ENCODE measurements at places on chromosomes 1 and 21.
A peak's percentile ranks its signal among the peaks of the same experiment; 100 is the strongest.

DNA sequence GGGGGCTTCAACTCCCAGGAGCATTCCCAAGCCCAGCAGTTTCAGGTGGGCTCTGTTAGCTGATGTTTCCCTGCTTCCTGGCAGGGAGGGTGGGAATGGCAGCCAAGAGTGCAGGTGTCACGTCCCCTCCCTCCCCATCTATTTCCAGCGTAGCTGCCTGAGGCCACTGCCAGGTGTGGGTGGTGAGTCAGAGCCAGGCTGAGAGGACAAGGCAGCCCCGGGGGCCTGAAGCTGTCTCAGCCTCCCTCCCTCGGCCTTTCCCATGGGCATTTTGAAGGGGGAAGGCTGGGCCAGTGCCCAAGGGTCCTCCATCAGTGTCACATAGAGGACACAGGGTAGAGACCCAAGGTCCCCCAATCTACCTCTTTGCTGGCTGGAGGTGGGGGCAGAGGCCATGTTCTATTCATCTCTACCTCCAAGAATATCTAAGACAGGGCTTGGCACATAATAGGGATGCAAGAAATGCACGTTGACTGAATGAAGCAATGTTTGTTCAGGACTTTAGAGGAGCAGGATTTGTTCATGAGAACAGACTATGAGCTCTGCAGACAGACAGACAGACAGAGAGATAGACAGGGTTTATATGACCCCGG lies 34.4 kb upstream of the ID3 start:
- DNase-seq = no peak

GRCh38 chr1:57007948-57008347 lies 42.1 kb upstream of the C8B start:
- no peak for DNase-seq

- no peak for DNase-seq
Measured at GRCh38 chr1:84789014-84789413, 98.8 kb upstream of the SSX2IP start.

GRCh38 chr1:245213066-245213831 lies 58.5 kb downstream of the KIF26B start:
- DNase-seq = no peak

DNA sequence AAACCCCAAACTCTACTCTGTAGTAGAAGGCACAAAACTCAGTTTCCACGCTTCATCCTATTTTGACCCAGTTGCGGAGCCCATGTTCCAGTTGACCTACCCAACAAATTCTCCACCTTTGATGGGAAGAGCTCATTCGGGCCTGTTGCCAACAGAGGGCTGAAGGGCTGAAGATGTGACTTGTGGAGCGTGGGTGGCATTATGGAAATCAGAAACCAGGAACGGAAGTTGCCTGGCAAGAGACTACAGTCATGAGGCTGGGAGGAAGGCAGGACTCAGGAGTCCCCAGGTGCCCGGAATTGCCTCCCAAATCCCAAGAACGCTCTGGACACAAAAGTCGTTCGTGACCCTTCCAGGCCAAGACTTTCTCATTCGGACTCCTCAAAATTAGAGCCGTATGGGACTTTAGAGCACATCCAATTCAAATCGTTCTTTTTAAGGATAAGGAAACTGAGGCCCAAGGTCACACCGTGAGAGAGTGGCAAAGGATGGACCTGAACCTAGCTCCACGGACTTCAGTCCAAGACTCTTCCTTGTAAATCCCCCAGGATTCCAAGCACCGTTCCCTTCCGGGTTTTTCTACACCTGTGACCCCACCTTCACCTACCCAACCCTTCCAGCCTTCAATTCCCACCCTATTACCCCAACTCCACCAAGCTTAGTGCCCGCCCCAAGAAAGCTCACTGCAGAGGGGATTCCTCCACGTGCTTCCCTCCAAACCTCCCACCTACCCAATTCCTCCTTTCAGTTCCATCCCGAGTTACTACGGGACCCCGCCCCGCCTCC lies 739 bp downstream of the SMG5 start:
- peak; percentile 5 for DNase-seq

DNA sequence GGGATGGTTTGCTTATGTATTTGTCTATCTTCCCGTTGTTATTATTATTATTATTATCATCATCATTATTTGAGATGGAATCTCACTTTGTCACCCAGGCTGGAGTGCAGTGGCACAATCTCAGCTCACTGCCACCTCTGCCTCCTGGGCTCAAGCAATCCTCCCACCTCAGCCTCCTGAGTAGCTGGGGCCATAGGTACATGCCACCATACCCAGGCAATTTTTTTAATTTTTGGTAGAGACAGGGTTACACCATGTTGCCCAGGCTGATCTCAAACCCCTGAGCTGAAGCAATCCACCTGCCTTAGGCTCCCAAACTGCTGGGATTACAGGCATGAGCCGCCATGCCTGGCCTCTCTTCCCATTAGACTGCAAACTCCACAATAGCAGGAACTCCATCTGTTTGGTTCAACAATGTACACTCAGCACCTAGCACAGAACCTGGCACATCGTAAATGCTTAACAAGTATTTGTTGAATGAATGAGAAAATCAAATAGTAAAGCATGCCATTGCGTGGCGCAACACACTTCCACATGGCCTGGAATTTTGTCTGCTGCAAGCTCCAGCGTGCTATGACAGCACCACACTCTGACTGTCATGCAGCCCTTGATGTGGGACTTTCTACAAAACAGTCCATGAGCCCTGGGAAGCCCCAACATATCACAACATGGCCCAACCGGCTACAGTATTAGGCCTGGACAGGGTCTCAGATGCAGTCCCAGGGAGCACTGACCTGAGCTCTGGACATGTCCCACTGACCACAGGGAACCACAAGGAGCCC lies 3.8 kb upstream of the TINAGL1 start:
- DNase-seq = no peak

GRCh38 chr1:30971496-30971895 lies 62.9 kb upstream of the SDC3 start:
- DNase-seq = no peak

DNA sequence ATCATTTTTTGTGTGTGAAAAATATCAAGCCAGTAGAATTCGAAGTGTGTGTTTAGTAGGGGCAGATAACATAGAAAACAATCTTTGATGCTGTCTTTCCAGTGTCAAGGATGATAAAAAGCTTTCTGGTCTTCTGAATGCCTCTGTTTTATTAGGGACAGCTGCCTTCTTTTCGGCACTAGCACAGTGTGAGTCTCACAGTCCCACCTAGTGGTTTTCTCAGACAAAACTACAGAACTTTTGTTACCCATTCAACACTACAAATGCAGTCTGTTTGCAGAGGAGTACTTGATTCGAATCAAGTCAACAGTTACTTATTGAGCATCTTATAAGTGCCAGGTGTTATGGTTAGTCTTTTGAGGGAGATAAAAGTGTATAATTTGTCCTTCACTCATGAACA lies 30.6 kb upstream of the MCOLN3 start:
- no peak for DNase-seq

- no peak for DNase-seq
Measured at GRCh38 chr21:35436899-35437298, 387.8 kb upstream of the RUNX1 start.

- DNase-seq = no peak
Measured at GRCh38 chr1:165633614-165634013, 2.6 kb downstream of the MGST3 start.

- no peak for DNase-seq
Measured at GRCh38 chr1:53949023-53949990, 3.2 kb downstream of the LRRC42 start.

DNA sequence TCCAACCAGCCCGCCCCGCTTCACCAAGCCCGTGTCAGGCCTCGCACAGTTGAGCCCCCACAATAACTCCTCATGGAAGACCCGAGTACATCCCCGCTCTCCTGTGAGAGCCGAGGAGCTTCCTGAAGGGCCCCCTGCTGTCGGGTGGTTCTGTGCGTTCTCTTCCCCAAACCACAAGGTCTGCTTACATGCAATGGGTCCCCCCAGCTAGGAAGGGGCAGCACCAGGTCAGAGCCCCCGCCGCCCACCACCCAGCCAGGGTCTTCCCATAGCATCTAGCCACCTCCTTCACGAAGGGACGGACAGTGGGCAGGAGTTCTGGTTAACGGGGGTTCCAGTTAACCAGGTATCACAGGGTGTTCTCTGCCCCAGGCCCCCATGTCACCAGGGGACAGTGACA lies 51.5 kb downstream of the GLIS1 start:
- no peak for DNase-seq

- no peak for DNase-seq
Measured at GRCh38 chr1:157213836-157214235, 75.6 kb upstream of the ETV3 start.

- no peak for DNase-seq
Measured at GRCh38 chr21:14620152-14620551, 74.0 kb upstream of the SAMSN1 start.

DNA sequence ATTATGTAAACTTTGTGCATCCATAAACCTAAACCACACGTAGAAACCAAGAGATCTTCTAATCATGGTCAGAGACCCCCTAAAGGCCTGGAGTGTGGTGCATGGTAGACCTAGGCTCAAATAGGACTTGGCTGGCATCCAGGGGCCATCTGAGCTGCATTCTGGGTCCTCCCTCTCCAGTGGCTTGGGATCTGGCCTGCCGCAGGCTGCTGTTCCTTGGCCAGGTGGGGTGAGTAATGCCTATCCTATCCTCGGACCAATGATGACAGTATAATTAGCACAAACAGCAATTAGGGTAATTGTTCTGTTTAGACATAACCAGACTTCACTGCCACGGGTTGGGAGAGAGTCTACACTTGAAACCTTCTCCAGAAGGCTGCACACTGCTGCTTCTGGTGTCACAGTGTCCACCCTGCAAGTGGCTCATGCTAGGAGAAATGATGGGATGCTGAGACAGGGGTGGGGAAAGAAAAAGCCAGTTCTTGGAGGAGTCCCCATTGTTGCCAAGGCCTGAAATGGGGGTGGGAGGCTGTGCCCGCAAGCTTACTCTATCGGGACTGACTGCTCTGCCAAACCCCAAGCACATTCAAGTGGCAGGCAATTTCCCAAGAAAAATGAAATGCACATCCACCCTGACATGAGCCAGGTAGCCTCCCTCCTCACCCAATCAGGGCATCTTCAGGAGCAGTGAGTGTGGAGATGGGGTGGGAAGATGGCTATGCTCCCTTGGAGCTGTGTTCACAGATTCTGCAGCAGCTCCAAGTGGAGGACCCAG lies 12.5 kb upstream of the PKP1 start:
- DNase-seq = no peak

GRCh38 chr1:109256085-109256484 lies 6.7 kb downstream of the CELSR2 start:
- DNase-seq = no peak

DNA sequence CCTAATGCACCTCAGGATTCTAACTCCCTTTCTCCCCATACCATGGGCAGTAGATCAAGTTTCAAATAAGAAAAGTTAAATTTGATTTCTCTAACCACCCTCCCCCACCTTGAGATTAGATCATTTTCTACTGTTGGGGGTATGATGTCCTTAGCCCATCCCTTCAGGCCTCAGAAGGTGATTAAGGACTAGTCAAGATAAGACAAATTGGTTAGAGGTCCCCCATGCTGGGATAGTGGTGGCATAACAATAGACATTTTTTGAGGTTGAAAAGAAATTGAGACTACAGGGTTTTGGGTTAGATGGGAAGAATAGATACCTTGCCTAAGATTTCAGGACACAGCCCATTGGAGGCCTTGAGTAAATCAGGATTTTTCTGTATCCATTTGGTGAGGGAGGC lies 2.5 kb downstream of the CFAP126 start:
- no peak for DNase-seq

GRCh38 chr1:168843950-168844349 lies 114.9 kb upstream of the DPT start:
- no peak for DNase-seq

- no peak for DNase-seq
Measured at GRCh38 chr1:244050835-244051444, at the start of gene ZBTB18. Gene ZBTB18, plus strand, starts transcription at chr1:244051283. Its CDS starts 149 bp downstream, at chr1:244051432.

- no peak for DNase-seq
Measured at GRCh38 chr1:10814976-10815857, 18.8 kb upstream of the CASZ1 start.

- no peak for DNase-seq
Measured at GRCh38 chr1:45430490-45430889, 60.5 kb downstream of the TESK2 start.

DNA sequence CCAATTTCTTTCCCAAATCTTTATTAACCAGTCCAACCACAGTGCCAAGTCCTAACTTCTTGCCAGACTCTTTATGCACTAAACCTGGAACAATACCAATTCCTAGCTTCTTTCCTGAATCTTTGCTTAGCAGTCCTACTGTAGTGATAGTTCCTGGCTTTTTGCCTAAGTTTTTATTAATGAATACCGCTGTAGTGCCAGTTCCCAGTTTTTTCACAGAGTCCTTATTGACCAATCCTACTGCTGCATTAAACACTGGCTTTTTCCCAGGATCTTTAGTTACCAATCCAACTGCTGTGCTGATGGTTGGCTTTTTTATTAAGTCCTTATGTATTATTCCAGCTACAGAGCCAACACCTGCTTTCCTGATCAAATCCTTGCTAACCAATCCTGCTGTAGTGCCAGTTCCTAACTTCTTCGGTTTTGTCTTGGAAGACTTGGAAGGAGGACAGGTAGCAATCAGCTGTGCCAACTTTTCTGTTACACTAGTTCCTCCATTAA lies 80.8 kb downstream of the ASH1L start:
- no peak for DNase-seq

- DNase-seq = no peak
Measured at GRCh38 chr21:40625991-40626390, 221.0 kb downstream of the DSCAM start.

DNA sequence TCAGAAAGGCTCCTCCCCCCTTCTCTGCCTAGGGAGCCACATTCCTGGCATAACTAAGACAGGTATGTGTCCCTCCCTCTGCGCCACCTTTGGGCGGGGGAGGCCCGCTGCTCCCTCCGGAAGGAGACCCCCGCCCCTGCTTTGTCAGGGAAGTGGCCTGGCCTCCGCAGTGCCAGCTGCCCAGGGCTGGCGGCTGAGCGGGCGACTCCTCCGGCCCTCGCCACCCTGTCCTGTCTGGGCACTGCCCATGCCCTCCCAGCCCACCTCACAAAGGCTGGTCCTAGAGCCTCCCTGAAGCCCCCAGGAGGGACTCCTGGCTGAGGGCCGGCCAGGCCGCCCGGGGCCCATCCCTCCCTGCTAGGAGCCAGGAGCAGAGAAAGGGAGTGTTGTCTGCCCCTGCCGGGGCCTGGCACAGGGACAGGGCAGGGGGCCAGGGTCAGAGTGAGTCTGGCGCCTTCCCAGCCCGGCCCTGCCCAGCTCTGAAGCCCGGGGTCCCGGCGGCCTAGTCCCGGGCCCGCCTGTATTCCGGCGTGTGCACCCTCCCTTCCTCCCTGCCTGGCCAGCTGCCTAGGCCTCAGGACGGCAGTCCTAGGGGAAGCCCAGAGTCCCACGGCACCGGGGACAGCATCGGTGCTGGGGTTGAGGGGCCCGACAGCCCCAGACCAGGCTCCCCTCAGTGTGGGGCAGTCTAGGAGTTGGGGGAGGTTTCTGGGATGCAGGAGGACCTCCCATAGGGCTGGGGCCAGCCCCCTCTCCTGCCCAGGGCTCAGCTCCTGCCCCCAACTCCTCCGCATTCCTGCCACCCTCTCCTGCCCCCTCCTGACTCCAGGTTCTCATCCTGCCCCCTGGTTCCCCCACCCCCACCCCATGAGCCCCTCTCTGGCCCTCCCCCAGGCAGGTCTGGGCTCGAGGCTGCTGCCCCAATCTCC lies 5.1 kb downstream of the AGRN start:
- DNase-seq = no peak

GRCh38 chr1:117594261-117594990 lies 11.4 kb upstream of the TENT5C start:
- DNase-seq = no peak

GRCh38 chr1:230875370-230875769 lies 7.0 kb upstream of the C1orf198 start:
- no peak for DNase-seq

GRCh38 chr21:14833666-14834351 lies 231.0 kb downstream of the NRIP1 start:
- no peak for DNase-seq

- no peak for DNase-seq
Measured at GRCh38 chr1:20426923-20427322, 59.1 kb downstream of the CAMK2N1 start.
